ENCODE measurements at places on chromosomes 7 and 10. TPM values are rescaled to one million over a fixed set of nuclear protein-coding genes. Genes with fewer than 3 reads are reported as not detected.

Gene GNAT3
- polyA plus RNA-seq, result not detected

- no peak for DNase-seq
These were observed 63.5 kb downstream of the GRK5 start for GRCh38 chr10:119270762-119271366.

GRCh38 chr7:80088705-80089104 lies 45.9 kb upstream of the GNAI1 start:
- no peak for DNase-seq

Gene ANKRD7
- 3.0 TPM for polyA plus RNA-seq

Gene OR2A42
- polyA plus RNA-seq, result 0.43 TPM

Gene ARHGAP22
- 1.7 TPM for polyA plus RNA-seq

GRCh38 chr7:42967391-42967790 lies 35.2 kb downstream of the MRPL32 start:
- no peak for DNase-seq

Gene CRYGN
- polyA plus RNA-seq, result 1.9 TPM

Gene FBXO24
- polyA plus RNA-seq, result 3.0 TPM

DNA sequence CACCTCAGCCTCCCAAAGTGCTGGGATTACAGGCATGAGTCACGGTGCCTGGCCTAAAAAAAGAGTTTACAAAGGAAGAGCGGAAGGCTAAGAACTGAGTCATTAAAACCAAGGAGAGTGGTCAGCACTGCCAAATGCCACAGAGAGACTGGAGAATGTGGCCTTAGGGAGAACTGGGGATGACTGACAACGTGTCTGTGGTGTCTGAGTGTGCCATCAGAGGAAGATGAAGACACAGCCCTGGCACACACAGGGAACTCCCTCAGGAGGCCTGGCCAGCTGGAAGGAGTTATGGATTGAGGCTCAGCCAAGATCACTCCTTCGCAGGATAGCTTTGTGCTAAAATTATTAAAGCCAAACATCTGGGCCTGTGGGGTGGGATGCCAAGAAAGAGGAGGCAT lies 3.9 kb upstream of the INA start:
- no peak for DNase-seq

DNA sequence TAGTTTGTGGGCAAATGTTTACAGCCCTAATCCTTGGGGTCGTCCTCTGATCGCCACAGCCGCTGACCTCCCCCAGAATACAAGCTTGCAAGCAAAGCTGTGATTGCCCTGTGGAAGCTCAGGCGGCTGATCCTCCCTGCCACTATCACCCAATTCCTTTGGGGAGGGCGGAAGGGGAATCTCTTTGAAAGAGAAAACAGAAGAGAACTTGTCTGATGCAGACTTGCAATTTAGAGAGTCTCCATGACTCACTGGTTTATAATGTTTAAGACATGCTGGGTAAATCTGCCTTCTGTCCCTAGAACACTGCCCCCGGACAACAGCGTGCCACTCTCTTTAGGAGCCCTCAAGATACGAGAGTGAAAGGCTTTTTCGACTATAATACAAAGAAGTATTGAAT lies 75.5 kb downstream of the NRP1 start:
- no peak for DNase-seq

Gene RPS24
- 3,160 TPM for polyA plus RNA-seq

DNA sequence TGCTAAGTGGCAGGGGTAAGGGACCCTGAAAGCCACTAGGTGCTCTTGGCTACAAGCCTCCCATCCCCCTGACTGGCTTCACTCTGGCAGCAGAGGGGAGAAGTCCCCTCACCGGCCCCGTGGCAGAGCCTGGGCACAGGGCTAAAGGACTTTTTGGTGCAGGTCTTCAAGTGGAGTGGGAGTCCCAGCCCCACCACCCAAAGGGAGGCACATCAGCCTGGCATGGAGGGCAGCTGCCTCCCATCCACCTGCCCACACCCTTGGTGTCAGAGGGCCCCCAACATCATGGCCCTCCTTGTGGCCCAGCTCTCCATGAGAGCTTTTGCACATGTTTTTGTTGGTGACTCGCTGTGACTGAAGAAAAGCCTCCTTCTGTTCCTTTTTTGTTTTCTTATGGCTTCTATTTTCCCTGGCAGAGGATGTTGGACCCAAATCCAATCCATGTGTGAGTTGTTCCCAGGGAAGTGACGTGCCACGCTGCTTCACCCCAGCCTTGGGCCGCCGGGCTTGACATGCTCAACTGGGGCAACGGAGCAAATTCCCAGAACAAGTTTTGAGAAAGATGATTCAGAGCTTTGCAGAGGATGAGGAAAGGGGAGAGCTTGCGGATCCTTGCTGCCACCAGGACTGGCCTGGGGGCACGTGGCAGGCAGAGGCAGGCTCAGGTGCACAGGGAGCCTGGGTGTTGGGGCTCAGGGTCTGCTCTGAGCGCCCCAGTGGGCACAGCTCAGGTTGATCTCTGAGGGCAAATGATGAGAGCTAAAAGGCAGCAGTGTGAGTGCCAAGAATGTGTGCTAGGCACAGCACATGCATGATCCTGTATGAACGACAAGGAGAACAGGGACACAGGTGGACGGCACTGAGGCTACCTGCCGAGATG lies 1.9 kb upstream of the AEBP1 start:
- DNase-seq, result no peak

Gene DLX5
- not detected for polyA plus RNA-seq

DNA sequence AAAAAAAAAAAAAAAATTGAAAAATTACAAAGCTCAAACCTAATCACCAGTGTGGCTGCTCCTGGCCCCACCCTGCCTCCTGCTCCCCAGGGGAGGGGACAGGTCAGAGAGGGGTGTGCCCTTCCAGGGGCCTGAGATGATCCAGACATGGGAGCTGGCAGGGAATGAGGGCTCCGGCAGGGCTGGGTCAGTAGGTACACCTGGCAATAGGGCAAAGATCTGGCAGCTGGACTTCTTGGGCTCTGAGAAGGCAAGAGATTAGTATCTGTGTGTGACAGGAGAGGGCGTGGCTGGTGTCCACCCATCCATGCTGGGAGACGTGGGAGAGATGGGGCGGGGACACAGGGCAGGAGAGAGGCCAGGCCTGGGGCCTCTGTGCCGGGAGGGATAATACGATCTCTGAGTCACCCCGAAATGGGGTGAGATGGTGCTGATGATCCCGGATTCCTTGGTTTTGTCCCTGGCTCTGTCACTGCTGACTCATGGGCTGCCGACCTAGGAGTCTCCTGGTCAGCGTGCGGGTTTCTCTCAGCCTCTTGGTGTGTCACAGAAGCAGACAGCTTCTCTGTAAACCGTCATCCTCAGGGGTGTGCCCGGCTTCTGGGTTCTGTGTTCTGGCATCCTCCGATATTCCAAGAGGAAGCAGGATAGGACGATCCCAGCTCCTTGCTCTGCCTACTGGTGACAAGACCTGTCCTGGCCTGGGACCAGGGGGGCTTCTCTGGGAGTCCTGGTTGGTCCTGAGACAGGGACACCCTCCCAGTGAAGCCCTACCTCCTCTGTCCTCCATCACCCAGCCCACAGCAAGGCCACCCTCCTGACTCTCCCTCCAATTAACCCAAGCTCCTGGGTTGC lies 8.2 kb upstream of the CLDN4 start:
- DNase-seq, result no peak

Gene SMNDC1
- polyA plus RNA-seq, result 52.2 TPM

Gene TAS2R41
- not detected for polyA plus RNA-seq

- DNase-seq, result peak; percentile 52
These were observed 54.4 kb downstream of the CDCA7L start for GRCh38 chr7:21891291-21891690.

Gene IGFBP1
- 0.49 TPM for polyA plus RNA-seq

Measured in left renal cortex interstitium (tissue), 4 donors.